ENCODE measurements at places on chromosomes 3 and 15. TPM values are rescaled to one million over a fixed set of nuclear protein-coding genes. Genes with fewer than 3 reads are reported as not detected.

DNA sequence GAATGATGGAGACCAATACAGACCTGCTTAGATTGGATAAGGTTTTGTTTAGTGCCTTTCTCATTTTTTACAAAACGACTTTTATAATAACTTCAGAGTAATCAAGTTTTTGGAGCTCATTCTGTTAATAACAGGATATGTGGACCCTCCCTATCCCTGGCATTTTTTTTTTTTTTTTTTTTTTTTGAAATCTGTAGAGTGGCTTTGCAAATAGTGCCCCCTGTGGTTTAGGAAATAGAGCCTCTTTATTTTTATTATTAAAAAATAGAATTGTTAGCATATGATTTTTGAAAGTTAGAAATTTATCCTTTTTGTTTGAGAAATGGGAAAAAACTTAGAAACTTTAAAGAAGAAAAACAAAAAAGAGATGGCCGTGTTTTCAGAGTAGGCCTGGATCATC lies 11.4 kb downstream of the SKIL start:
- DNase-seq = no peak
- no peaks in the 10 kb centered on the region for H3K4me1 ChIP-seq
- no peaks in the 10 kb centered on the region for H3K36me3 ChIP-seq
- H3K27ac ChIP-seq = no peak overlapping the region
- H3K27me3 ChIP-seq = no peaks in the 10 kb centered on the region

GRCh38 chr15:65896236-65896635 lies 26.9 kb downstream of the RAB11A start:
- no peak overlapping the region for H3K27ac ChIP-seq
- no peaks in the 10 kb centered on the region for H3K27me3 ChIP-seq
- peaks cover 30% of the 10 kb centered on the region for H3K36me3 ChIP-seq
- DNase-seq = no peak
- no peaks in the 10 kb centered on the region for H3K4me1 ChIP-seq
- no peak overlapping the region for H3K4me3 ChIP-seq

GRCh38 chr15:29233566-29233965 lies 36.1 kb downstream of the NSMCE3 start:
- no peak overlapping the region for H3K4me3 ChIP-seq
- DNase-seq = no peak
- H3K4me1 ChIP-seq = no peaks in the 10 kb centered on the region
- H3K27ac ChIP-seq = no peak overlapping the region
- H3K27me3 ChIP-seq = peaks cover 6% of the 10 kb centered on the region

DNA sequence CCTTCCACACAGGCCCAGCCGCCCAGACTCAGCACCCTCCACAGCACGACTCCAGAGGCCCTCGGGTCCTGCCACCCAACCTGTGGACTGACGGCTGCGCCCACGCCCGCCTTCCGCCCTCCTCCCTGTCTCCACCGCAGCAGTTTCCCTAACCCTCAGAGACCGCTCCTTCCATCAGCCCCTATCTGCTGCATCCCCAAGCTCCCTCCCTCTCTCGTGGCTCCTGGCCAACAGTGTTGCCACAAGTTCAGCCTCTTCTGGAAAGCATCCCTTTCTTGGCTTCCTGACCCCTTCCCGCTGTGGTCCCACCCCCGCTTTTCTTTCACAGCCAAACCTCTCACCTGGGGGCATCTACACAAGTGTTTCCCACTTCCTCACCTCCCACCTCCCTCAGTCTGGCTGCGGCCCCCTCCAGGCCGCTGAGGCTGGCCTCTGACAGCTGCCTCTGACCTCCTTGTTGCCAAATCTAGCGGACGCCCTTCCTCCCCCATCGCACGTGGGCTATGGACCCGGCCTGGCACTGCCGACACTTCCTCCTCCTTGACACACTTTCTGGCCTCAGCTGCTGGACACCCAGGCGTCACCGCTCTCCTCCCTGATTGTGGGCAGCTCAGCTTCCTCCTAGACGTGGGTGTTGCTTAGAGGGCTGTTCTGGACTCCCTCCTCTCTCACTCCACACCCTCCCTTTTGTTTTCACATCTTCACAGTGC lies 168.8 kb upstream of the TLE3 start:
- no peak overlapping the region for H3K27ac ChIP-seq
- H3K36me3 ChIP-seq = no peaks in the 10 kb centered on the region
- no peak overlapping the region for H3K4me3 ChIP-seq
- H3K4me1 ChIP-seq = no peaks in the 10 kb centered on the region
- no peaks in the 10 kb centered on the region for H3K27me3 ChIP-seq

- H3K27ac ChIP-seq = no peak overlapping the region
- H3K4me3 ChIP-seq = no peak overlapping the region
- no peak for DNase-seq
- no peaks in the 10 kb centered on the region for H3K4me1 ChIP-seq
- H3K27me3 ChIP-seq = no peaks in the 10 kb centered on the region
These were observed 80.8 kb upstream of the TJP1 start for GRCh38 chr15:29903028-29903427.

GRCh38 chr3:42734263-42734860 lies 31.8 kb upstream of the HHATL start:
- H3K36me3 ChIP-seq = no peaks in the 10 kb centered on the region
- no peak overlapping the region for H3K4me3 ChIP-seq
- no peaks in the 10 kb centered on the region for H3K4me1 ChIP-seq
- H3K27me3 ChIP-seq = no peaks in the 10 kb centered on the region

AHSG gene
- total RNA-seq = not detected

- H3K36me3 ChIP-seq = peaks cover 3% of the 10 kb centered on the region
- no peaks in the 10 kb centered on the region for H3K27me3 ChIP-seq
- DNase-seq = no peak
- no peak overlapping the region for H3K27ac ChIP-seq
- no peak overlapping the region for H3K4me3 ChIP-seq
- no peaks in the 10 kb centered on the region for H3K4me1 ChIP-seq
These were observed 29.1 kb downstream of the ANKRD28 start for GRCh38 chr3:15768421-15769255.

DNA sequence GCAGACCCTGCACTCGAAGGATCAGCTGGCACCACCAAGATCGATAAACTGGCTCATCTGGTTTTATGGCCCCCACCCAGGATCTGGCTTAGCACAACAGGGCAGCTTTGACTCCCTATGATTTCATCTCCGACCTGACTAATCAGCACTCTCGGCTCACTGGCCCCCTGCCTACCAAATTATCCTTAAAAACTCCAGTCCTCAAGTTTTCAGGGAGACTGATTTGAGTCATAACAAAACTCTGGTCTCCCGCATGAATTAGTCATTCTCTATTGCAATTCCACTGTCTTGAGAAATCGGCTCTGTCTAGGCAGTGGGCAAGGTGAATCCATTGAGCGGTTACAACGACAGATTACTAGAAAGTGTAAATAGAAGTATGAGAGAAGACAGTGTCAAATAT lies 521.9 kb upstream of the RGMA start:
- H3K4me3 ChIP-seq = no peak overlapping the region
- no peaks in the 10 kb centered on the region for H3K36me3 ChIP-seq
- no peak overlapping the region for H3K27ac ChIP-seq
- no peaks in the 10 kb centered on the region for H3K4me1 ChIP-seq
- no peak for DNase-seq

DNA sequence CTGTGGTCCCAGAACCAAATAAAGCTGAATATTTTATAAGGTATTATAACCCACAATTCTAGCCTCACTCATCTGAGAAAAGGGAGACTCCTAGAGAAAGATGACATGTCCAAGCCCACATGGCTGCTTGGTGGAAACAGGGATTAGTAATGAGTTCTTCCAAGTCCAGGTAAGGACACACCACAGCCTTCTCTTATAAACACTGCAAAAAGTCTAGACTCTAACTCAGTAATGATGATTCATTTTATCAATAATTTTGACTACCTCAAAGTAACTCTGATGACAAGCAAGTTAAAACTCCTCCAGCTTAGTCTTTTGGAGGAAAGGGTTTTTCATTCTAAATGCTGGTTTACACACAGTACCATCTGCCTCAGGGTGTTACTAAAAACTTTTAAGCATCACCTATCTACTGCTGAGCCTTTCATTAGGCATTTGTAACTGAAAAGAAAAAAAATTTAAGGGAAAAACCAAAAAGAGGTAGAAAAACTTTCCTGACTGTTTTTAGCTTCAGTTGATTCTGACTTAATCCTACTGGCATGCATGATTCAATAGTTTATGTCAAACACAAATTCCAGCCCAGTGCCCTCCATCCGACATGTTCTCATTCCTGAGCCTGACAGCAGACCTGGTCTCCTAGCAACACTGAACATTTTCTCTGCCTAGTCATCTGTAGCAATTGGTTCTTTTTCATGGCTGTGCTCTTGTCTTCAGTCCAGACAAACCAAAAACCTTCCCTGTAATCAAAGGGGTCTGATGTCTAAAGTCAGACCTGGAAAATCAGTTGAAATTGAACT lies 43.9 kb downstream of the P3H2 start:
- H3K27ac ChIP-seq = no peak overlapping the region
- H3K4me1 ChIP-seq = no peaks in the 10 kb centered on the region
- H3K27me3 ChIP-seq = peaks cover 4% of the 10 kb centered on the region
- no peaks in the 10 kb centered on the region for H3K36me3 ChIP-seq
- no peak for DNase-seq

FBLN2 gene
- total RNA-seq = not detected

DNA sequence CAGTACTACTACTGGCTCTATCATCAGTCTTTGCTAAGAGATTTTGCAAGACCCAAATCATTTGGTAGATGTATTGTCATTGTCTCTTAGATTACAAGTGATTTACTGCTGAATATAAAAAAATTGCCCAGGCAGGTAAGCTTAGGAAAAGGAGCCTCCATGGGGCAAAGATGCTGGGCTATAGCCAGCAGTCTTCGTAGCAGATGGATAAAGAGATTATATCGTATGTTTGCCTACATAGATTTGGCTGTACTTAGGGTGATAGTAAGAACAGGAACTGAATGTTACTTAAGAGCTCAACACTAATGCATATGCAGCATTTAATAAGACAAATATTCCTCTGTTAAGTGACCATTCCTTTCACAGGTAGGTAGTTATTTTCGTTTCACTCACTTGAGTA lies 48.9 kb downstream of the PTPRG start:
- H3K27ac ChIP-seq = no peak overlapping the region
- no peak overlapping the region for H3K4me3 ChIP-seq
- H3K27me3 ChIP-seq = no peaks in the 10 kb centered on the region
- no peaks in the 10 kb centered on the region for H3K4me1 ChIP-seq
- no peak for DNase-seq

DNA sequence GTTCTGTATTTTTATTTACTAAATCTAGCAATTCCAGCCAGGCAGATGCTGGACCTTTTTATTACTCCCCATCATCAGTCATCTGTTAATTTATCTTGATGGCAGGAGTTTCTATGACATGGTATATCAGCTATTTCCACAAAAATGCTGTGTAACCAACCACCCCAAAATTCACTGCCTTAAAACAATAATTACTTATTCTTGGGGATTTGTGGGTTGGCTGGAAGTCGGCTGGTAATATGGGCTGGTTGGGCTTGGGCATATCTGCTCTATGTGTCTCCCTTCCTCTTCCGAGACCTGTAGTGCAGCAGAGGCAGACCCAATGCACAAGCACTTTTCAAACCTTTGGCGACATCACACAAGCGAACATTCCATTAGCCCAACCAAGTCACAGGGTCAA lies 92.1 kb upstream of the UBE2E1 start:
- no peaks in the 10 kb centered on the region for H3K27me3 ChIP-seq
- DNase-seq = no peak
- no peak overlapping the region for H3K4me3 ChIP-seq

- H3K4me1 ChIP-seq = no peaks in the 10 kb centered on the region
- H3K36me3 ChIP-seq = no peaks in the 10 kb centered on the region
- no peak within 1 kb of the TSS for H3K27ac ChIP-seq
These were observed at the start of gene ST3GAL6 for GRCh38 chr3:98763076-98763475. ST3GAL6 (plus strand) TSS chr3:98763340; CDS start chr3:98768441, 5,101 bp downstream.

DNA sequence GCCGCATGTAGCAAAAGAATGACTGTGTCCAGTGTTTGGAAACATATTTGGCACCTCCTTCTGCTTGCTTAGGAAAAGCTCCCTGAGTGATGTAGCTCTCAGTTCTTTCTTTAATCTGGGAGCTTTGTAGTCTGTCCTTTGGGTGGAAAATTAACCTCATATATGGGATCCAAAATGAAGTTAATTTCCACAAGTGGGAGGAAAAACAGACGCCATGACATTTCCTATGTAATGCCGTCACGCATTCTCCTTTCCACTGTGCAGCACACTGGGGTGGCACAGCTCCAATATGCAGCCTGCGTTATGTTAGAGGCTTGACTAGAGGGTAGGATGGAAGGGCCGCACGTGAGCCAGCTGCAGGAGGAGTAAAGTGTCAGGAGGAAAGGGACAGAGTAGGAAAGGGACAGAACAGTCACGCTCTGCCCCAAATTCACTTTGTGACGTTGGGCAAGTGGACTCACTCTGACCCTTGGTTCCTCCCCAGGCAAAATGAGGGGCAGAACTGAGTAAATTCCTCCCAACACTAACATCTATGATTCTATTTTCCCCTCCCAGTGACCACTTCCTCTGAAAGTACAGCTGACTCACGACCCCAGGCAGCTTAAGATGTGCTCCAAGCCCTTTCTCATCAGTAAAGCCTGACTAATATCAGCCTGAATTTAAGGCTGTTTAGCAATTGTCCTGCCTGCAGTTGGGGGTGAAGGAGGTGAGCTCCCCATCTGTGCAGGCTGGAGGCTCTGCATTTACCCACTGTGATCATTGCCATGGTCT lies 176.5 kb upstream of the PFN2 start:
- H3K4me1 ChIP-seq = no peaks in the 10 kb centered on the region
- no peak overlapping the region for H3K4me3 ChIP-seq
- no peak for DNase-seq
- H3K27me3 ChIP-seq = peaks cover 3% of the 10 kb centered on the region
- no peaks in the 10 kb centered on the region for H3K36me3 ChIP-seq

DNA sequence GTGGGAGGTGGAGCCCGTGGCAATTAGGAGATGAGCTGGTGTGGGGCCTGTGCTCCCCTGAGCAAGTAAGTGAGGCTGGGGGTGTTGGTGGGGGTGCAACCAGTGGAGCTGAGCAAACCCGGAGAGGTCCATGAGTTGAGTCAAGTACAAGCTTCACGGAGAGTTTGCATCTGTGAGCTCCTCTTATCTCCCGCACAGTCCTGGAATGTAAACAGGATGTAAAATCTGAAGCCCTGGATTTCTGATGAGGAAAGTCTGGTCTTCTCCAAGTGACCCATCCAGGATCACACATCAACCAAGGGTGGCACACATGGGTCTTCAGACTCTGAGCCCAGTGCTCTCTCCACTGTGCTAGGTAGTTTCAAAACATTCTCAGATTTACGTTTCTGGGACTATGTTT lies 67.8 kb downstream of the LSM3 start:
- H3K4me1 ChIP-seq = no peaks in the 10 kb centered on the region
- DNase-seq = no peak
- H3K4me3 ChIP-seq = no peak overlapping the region
